Osteoblast (primary cell): ENCODE measurements at places on chromosomes 1 and 21.

DNA sequence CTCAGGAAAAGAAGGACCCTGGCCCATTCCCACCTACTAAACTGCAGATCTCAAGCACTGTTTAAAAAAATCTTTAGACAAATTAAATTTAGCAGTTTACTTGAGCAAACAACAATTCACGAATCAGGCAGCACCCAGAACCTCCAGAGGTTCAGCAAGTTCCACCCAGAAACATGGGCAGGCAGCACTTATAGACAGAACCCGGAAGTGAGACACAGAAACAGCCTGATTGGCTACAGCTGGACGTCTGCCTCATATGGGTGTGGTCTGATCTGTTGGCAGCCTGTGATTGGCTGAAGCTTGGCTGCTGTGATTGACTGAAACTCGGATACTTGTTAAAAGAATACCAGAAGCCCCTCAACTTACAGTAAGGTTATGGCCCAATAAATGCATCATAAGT, 34.7 kb upstream of the COL6A2 start:
- no peaks in the 10 kb centered on the region for H3K36me3 ChIP-seq
- peaks cover 52% of the 10 kb centered on the region for H3K4me1 ChIP-seq
- no peaks in the 10 kb centered on the region for H3K27me3 ChIP-seq
- DNase-seq = no peak
- peak overlapping the region; percentile 99 for H3K27ac ChIP-seq

DNA sequence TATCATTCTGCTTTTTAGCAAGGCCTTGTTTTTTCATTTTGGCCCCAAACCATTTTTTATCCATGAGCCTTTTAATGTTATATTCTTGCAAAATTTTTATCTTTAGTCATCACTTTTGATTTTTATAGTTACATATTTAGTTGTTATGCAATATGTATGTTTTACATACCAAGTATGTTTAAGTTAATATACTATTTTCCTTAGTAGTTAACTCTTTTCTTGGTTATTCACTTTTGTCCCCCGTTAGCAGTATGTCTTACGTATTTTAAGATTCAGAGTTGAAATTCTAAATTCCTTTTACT, 44.5 kb downstream of the MAGI3 start:
- no peaks in the 10 kb centered on the region for H3K36me3 ChIP-seq
- no peak overlapping the region for H3K27ac ChIP-seq
- H3K27me3 ChIP-seq = no peaks in the 10 kb centered on the region
- no peak overlapping the region for H3K4me3 ChIP-seq
- DNase-seq = no peak

- peaks cover 14% of the 10 kb centered on the region for H3K27me3 ChIP-seq
- H3K4me3 ChIP-seq = no peak overlapping the region
- no peak overlapping the region for H3K27ac ChIP-seq
- no peaks in the 10 kb centered on the region for H3K36me3 ChIP-seq
These were observed 6.6 kb upstream of the PDE9A start for GRCh38 chr21:42646836-42647235.

DNA sequence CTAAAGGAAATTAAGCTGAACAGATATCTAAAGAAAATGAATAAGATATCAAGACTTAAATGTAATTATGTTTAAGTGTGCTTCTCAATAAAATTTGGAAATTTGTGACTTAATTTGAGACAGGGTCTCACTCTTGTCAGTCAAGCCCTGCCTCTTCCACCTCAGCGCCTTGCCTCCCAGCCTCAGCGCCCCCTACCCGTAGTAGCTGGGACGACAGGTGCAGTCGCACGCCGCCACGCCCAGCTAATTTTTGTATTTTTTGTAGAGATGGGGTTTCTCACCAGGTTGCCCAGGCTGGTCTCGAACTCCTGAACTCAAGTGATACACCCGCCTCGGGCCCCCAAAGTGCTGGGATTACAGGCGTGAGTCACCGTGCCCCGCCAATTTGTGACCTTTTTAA, 117.0 kb downstream of the CLEC20A start:
- H3K36me3 ChIP-seq = no peaks in the 10 kb centered on the region
- DNase-seq = no peak
- no peak overlapping the region for H3K4me3 ChIP-seq
- no peak overlapping the region for H3K27ac ChIP-seq

- H3K27me3 ChIP-seq = no peaks in the 10 kb centered on the region
- H3K4me3 ChIP-seq = no peak overlapping the region
- DNase-seq = peak; percentile 62
- H3K4me1 ChIP-seq = peaks cover 22% of the 10 kb centered on the region
- H3K36me3 ChIP-seq = no peaks in the 10 kb centered on the region
These were observed 41.3 kb downstream of the TMCC2 start for GRCh38 chr1:205268846-205269680.

GRCh38 chr1:235714205-235714897, 64.8 kb upstream of the GNG4 start:
- no peaks in the 10 kb centered on the region for H3K4me1 ChIP-seq
- H3K27ac ChIP-seq = no peak overlapping the region
- H3K36me3 ChIP-seq = peaks cover 17% of the 10 kb centered on the region
- H3K4me3 ChIP-seq = no peak overlapping the region
- DNase-seq = no peak

DNA sequence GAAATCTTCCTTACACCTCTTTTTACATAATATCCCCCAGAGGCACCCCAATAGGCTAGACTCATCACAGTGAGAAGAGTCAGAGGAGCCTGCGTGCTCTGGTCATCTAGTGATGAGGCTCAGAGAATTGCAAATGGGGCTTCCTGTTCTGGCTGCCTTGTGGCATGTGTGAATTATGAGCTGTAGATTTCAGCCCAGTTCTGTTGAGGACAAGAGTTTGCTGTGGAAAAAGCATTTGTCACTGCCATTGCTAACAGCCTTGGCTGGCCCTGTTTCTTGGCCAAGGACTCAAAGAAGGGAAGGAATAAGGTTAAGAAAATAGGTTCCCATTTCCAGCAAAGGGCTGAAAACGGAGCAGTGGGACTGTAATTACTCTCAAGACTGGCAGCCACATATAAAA, 30.7 kb downstream of the MRAP start:
- no peaks in the 10 kb centered on the region for H3K27me3 ChIP-seq
- peaks cover 71% of the 10 kb centered on the region for H3K36me3 ChIP-seq
- no peak overlapping the region for H3K4me3 ChIP-seq
- peak overlapping the region; percentile 75 for H3K27ac ChIP-seq
- peaks cover 11% of the 10 kb centered on the region for H3K4me1 ChIP-seq

DNA sequence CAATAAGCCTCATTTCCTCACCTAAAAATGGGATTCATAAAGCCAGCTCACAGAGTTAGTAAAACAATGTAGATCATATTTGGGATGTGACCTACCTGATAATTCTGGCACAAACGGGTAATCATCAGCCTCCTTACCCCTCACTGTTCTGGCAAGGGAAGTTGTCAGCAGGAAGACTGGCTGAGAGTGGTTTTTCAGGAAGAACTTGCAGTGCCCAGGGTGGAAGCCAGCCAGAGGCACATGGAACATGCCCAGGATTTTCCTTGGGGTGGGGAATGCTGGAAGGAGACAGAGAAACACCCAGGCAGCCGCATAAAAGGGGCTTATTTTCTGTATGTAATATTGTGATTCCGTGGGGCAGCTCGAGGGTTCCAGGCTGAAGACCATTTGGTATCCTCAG, 7.7 kb upstream of the SLC5A9 start:
- H3K4me1 ChIP-seq = no peaks in the 10 kb centered on the region
- no peaks in the 10 kb centered on the region for H3K36me3 ChIP-seq
- DNase-seq = no peak
- no peak overlapping the region for H3K27ac ChIP-seq
- no peaks in the 10 kb centered on the region for H3K27me3 ChIP-seq

DNA sequence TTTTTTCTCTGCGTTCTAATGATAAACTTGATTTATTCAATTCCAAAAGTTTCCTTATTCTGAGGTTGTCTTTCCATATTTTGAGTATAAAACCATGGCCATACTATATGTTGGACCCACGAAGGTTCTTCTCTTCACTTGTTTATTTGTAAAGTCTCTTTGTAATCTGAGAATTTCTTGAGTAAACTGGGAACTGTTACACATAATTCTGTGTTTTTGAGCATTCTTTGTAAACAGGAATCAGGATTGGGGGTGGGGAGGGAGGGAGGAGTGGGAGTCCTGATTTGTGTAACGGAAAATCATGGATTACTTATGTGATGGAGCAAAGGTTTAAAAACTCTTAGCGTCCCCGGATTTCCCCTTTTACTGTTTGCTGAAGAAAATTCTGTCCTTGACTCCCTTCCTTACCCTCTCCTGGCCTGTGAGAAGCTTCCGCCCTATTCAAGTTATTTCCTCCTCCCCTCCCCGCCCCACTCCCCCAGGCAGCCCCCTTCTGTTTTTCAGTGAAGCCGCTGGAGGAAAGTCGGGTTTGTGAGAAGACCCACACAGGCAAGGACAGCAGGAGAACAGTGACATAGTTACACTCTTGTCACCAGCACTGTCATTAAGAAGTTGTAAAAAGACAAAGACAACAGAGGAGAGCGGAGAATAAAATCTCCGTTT, 6.4 kb upstream of the NBPF11 start:
- peaks cover 47% of the 10 kb centered on the region for H3K27me3 ChIP-seq
- DNase-seq = peak; percentile 31
- no peak overlapping the region for H3K4me3 ChIP-seq
- H3K27ac ChIP-seq = no peak overlapping the region

- H3K4me1 ChIP-seq = no peaks in the 10 kb centered on the region
- no peak for DNase-seq
- no peaks in the 10 kb centered on the region for H3K36me3 ChIP-seq
- H3K27ac ChIP-seq = no peak overlapping the region
These were observed 569.0 kb downstream of the SMYD3 start for GRCh38 chr1:245938046-245938435.

GRCh38 chr1:195744256-195744655, 864.0 kb downstream of the KCNT2 start:
- no peaks in the 10 kb centered on the region for H3K36me3 ChIP-seq
- no peak for DNase-seq
- no peak overlapping the region for H3K27ac ChIP-seq
- no peaks in the 10 kb centered on the region for H3K4me1 ChIP-seq
- H3K4me3 ChIP-seq = no peak overlapping the region

DNA sequence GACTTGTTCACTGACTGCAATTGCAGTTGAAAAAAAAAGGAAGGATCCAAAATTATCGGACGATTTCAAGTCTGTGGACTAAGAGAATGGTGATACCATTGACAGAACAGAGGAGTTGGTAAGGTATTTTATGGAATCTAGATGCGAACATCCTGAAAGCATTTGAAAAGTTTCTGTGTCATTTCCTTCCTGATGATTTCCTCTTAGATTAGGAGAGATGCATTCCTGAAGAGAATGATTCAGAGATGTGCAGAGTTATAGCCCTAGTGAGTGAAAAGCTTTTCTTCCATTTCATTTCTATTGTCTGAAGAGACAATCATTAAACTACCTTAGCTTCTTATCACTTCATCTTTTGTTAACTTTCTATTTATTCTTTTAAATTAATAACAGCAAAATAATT, 200.0 kb downstream of the KCNK2 start:
- no peak overlapping the region for H3K4me3 ChIP-seq
- H3K27ac ChIP-seq = no peak overlapping the region
- peaks cover 11% of the 10 kb centered on the region for H3K4me1 ChIP-seq
- DNase-seq = no peak
- H3K36me3 ChIP-seq = no peaks in the 10 kb centered on the region
- no peaks in the 10 kb centered on the region for H3K27me3 ChIP-seq

DNA sequence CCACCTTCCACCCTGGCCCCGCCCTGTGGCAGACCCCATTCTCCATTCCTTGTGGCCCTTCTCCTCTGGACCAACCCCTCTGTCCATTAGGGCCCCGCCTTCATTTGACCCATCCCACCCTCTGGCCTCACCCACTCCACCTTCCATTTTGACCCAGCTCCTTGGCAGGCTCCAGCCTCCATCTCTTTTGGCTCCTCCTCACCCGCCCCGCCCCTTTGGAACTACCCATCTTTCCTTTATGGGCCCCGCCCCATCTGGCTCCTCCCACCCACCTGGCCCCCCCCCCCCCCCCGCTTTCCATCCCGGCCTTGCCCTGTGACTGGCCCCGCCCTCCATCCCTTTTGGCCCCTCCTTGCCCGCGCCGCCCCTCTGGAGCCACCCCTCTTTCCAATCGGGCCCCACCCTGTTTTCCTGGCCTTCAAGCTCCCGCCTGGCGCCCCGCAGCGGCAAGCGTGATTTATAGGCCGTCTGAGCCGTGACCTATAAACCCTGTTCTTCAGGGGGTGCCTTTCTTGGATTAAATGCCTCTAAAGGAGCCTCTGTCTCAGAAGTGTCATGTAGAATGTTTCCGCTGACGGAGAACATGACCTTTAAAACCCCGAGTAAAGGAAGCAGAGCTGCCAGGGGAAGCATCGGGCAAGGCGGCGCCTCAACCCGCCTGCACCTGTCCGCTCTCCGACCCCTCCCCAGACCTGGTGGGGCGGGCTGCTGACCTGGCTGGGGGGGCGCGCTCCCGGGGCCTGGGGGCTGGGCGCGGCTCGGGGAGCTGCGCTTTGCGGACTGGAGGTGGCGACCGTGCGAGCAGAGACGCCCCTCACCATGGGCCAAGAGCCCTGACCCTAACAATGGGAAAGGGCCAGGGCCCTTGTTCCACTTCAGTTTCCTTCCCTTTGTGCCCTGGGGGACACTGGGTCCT, 178.0 kb downstream of the CAMTA1 start:
- peaks cover 15% of the 10 kb centered on the region for H3K27me3 ChIP-seq
- no peaks in the 10 kb centered on the region for H3K36me3 ChIP-seq
- no peak overlapping the region for H3K27ac ChIP-seq
- H3K4me1 ChIP-seq = peaks cover 13% of the 10 kb centered on the region

DNA sequence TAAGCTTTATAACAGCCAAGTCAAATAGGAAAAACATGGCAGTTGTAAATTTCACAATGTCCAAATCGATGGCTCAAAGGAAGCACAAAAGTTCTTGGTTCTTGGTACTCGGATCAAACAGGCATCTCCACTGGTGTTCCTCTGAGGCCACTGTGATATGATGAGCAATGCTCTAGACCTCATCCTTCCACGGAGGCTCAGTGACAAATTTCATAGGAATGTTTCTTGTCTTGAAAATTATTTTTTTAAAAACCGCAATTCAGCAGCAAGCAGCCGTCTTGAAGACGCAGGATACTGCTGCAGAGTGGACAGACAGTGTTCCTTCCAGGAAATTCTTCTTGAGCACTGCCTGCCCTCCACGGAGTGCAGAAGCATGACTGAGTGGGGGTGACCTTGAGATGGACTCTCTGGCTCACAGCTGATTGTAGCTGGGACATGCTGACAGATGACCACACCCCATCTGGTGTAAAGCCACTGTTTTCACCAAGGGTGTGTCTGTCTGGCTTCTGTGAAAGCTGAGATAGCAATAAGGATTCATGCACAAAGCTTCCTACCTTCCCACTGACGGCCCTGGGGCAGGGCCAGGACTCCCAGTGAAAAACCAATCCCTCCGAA, 61.9 kb downstream of the TIAM1 start:
- DNase-seq = peak; percentile 87
- H3K4me1 ChIP-seq = peaks cover 34% of the 10 kb centered on the region
- no peak overlapping the region for H3K4me3 ChIP-seq
- H3K36me3 ChIP-seq = no peaks in the 10 kb centered on the region

DNA sequence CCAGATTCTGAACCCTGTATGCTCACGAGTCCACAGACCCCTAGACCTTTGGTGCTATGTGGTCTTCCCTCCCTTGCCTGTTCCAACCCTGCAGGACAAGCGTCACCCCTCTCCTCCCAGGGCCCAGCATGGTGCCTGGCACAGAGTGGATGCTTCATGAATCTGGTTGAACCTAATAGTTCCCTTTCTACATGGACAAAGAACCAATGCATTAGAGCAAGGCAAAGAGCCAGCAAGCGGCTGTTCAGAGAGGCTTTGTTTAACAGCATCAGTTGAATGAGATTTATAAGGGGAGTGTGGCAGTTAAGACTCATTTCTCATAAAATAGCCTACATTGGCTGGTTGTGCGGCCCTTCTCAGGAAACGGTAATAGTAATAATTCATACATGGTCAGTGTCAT, 14.9 kb downstream of the SLC26A9 start:
- H3K27ac ChIP-seq = no peak overlapping the region
- no peak overlapping the region for H3K4me3 ChIP-seq
- no peaks in the 10 kb centered on the region for H3K27me3 ChIP-seq
- peaks cover 12% of the 10 kb centered on the region for H3K4me1 ChIP-seq
